ENCODE measurements at places on chromosomes 12 and 14.

DNA sequence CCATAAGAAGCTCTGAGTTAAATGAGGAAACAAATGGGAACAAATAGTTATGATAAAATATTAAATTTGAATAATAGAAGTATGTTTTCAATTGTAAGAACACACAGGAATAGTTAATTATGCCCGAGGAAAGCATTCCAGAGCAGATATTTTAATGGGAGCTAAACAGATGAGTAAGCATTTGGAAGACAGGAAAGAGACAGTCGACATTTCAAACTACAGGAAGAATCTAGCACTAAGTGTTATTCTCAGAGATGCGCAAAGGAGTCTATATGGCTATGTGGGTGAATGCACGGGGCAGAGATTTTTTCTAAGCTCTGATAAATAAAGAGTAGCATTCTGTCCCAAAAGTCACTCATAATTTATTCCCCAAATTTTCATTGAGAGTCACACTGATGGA, 64.5 kb upstream of the SSTR1 start:
- no peak for DNase-seq

DNA sequence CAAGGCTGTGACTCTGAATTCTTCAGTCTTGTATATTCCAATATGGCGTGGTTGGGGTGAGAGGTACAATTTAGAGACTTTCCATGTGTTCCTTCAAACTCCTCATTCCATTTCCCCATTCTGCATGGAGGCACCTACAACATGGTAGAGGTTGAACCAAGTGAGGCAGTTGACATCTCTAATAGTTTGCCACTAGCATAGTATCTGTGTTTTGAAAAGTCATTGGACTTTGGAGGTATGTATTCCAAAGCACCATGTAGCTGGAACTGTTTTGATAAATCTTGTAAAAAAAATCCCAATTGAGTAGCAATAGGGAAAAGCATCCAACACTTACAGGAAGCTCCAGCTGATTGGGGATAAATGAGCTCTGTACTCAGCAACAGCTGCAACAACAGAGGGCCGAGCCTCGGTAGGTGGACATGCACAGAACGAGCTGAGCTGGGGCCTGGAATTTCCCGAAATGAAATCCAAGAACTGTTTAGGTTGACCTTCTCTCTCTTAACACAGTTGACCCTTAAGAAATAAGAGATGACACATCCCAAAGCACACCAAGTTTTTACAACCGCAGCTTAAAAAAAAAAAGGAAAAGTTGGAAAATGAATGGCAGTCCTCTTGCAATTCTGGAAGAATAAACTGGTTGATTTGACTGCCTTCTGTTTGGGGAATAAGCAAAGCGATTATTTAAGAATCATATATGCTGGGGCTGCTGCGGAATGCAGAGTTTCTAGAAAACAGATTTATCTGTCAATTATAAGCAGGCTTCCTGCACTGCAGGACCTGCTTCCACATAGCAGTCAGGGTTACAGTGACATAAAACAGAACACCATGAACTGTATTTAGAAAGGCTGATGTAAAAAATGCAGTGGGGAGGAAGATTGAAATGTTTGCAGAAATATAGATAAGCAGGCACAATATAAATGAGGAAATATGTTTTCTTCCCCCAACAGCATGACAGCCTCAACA, 194.6 kb upstream of the KRR1 start:
- DNase-seq, result no peak

GRCh38 chr14:61106271-61106958, 125.4 kb downstream of the SLC38A6 start:
- no peak for DNase-seq

DNA sequence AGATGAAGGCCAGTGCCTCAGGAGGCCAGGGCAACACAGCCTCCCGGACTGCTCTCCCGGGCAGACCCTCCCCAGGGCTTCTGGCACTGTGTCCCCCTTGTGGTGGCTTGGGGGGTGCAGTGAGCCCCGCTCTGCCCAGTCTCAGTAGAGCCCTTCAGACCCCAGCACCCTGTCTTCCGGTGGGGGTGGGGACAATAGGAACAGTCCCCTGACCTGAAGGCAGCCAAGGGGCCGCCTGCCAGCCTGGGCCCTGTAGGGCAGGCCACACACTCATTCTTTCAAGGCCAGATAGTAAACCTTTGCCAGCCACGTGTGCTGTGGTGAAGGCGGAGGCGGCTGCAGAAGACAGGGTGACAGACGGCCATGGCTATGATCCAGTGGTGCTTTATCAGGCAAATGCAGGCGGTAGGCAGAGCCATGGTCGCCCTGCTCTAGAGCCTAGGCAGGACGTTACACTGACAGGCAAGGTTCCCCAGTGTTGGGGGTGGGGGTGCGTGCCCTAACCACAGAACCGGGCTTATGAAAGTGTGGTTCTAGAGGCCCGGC, 15.0 kb downstream of the ZFYVE21 start:
- DNase-seq, result no peak

DNA sequence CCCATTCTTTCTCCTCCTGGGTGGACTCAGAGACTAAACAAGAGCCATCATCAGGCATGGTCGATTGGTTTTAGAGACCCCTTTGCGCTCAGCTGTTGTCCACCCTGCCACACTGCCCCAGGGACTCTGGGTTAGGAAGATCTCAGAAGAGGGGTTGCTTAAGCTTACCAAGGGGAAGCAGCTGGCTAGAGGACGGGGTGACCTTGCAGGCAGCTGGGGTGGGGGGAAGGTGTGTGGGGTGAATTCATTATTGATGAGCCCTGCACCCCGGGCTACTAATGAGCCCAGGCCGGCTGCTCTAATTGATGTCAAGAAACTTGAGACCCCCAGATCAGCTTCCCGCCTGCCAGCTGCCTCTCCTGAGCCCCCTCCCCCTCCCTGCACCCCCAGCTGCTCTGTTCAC, 8.7 kb upstream of the ZNF385A start:
- DNase-seq, result no peak

DNA sequence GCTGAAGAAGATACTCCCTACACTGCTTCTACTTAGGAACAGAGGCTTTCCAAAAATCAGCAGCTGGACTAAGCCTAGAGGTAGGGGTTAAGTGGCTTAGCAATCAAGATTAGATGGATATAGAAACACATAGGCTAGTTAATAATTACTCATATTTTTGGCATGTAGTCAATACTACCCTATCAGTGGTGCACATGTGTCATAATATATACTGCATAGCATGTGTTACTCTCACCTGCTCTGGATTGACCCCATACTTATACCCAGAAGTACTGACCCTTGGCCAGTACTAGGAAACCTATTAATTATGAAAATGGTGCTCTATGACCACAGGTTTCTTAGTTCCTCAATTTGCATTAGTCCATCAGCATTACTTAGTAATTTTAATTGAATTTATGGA, 528.4 kb upstream of the LMO3 start:
- no peak for DNase-seq

- DNase-seq, result no peak
Observed at GRCh38 chr14:71582705-71583104, 349.5 kb upstream of the RGS6 start.

DNA sequence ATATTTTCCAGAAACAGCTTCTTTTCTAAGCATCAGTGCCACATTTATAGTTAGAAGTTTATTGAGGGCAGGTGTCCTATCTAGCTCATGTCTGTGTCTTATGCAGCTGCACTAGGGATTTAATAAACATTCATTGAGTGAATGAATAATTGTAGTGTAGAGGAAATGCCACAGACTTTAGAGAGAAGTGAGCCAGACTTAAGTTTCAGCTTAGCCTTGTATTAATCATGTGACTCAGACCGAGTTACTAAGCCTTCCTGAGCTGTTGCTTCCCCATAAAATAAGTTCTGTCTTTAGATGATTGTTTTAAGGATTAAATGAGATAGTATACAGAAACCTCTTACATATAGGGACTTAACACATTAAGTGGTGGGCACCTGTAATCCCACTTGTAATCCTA, 236.1 kb upstream of the DDHD1 start:
- no peak for DNase-seq

GRCh38 chr14:40354754-40355153, 922.5 kb upstream of the FBXO33 start:
- DNase-seq, result no peak

GRCh38 chr14:104264495-104265265, 126.3 kb downstream of the KIF26A start:
- DNase-seq, result no peak

GRCh38 chr12:47825173-47825639, 5.5 kb upstream of the HDAC7 start:
- no peak for DNase-seq

- DNase-seq, result no peak
Observed at GRCh38 chr12:112963227-112963861, 15.0 kb upstream of the OAS2 start.

GRCh38 chr12:99911967-99912366, 72.8 kb downstream of the ANKS1B start:
- no peak for DNase-seq

DNA sequence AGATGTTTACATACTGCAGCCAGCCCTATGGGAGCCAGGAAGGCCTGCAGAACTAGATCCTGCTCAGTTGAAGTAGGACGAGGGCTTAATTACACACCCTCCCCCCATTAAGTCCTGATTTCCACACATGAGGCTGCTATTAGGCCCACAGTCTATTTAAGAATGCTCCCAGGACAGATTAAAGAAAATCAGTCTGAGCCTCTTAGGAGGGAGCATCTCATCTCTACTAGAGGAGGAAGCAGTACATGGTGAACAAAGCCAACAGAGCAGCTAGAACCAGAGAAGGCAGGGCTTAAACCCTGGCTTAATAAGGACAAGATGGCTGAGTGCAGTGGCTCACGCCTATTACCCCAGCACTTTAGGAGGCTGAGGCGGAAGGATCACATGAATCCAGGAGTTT, 55.8 kb upstream of the ARHGAP5 start:
- DNase-seq, result no peak
